Hindlimb muscle (tissue), 1 donor: ENCODE measurements at places on chromosomes 5 and 9. TPM values are rescaled to one million over a fixed set of nuclear protein-coding genes. Genes with fewer than 3 reads are reported as not detected.

The ASPN gene
- 138 TPM for polyA plus RNA-seq

The PCDHGB5 gene
- polyA plus RNA-seq, result 4.1 TPM

The C9orf85 gene
- 21.3 TPM for polyA plus RNA-seq

The FAM78A gene
- polyA plus RNA-seq, result 44.5 TPM

The MARCOL gene
- polyA plus RNA-seq, result not detected

The NIPAL4 gene
- polyA plus RNA-seq, result 0.22 TPM

The FOXD4L4 gene
- polyA plus RNA-seq, result not detected

The SLC34A1 gene
- not detected for polyA plus RNA-seq

The CNTNAP3 gene
- polyA plus RNA-seq, result 1.5 TPM

The CEMIP2 gene
- polyA plus RNA-seq, result 26.5 TPM

The SPINK7 gene
- polyA plus RNA-seq, result 0.61 TPM

The TEX48 gene
- polyA plus RNA-seq, result not detected

The PDLIM4 gene
- 51.7 TPM for polyA plus RNA-seq

The CD72 gene
- polyA plus RNA-seq, result 2.6 TPM

The CFAP157 gene
- polyA plus RNA-seq, result 1.4 TPM

The SPATA31C1 gene
- polyA plus RNA-seq, result not detected

The CXXC5 gene
- polyA plus RNA-seq, result 95.0 TPM

DNA sequence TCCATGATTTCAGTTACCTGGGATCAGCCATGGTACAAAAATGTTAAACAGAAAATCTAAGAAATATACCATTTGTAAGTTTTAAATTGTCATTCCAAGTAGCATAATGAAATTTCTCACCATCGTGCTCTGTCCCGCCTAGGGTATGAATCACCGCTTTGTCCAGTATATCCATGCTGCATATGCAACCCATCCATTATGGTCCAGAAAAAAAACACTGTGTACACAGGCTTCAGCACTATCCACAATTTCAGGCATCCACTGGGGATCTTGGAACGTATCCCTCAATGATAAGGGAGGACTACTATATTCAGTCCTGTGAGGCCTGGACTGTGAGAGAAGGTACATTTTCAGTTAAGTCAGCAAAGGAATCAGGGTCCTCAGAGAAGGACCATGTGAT is 37.6 kb upstream of the HNRNPA0 start:
- DNase-seq, result no peak

GRCh38 chr5:111584651-111585050 is 72.3 kb upstream of the STARD4 start:
- no peak for DNase-seq

DNA sequence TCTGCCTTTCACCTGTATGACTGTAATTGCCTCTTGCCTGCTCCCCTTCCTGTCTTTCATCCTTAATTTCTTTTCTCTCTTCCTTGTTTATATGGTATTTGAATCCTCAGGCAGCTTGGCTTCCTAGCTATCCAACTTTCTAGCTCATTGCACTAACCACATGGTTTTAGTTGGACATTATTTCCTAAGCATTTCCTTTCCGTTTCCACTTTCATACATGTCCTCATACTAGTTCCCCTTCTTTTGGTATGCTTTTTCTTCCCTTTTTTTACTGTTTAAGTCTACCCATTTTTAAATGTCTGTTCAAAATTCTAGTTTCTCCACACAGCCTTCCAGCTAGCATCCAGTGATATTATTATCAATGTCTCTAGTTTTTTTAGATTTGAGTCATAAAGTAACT is 6.6 kb downstream of the CWC27 start:
- DNase-seq, result no peak

DNA sequence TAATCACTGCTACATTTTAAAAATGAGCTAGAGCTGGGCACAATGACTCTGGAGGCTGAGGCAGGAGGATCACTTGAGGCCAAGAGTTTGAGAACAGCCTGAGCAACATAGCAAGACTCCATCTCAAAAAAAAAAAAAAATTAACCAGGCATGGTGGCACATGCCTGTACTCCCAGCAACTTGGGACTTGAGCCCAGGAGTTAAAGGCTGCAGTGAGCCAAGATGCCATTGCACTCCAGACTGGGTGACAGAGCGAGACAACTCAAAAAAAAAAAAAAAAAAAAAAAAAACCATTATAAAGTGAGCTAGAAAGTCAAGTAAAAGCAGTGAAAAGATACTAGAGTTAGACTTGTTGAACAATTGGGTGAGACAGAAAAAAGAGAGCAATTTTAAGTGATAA is 28.2 kb downstream of the FEM1C start:
- no peak for DNase-seq

DNA sequence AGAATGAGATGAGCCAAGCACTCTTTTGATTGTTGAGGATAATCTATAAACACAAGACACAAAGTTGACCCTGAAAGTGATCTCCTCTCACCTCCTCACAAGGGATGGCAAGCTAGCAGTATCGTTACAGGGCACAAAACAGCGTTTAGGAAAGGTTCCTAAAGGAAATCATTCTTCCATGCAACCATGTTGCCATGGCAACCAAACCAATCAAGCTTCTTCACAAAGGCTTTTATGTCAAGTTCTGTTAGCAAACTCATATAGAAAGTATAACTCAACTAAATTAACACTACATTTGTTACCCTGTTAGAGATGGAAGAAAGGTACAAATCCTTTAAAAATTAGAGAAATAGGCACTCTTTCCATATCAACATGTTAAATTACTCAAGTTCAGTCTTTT is 1016.8 kb upstream of the DMAC1 start:
- peak; percentile 32 for DNase-seq

GRCh38 chr5:157326440-157327005 is 60.6 kb downstream of the CYFIP2 start:
- DNase-seq, result no peak

- peak; percentile 72 for DNase-seq
Observed at GRCh38 chr9:133237035-133237731, 28.1 kb upstream of the OBP2B start.

- peak; percentile 27 for DNase-seq
Observed at GRCh38 chr5:146718609-146719008, 159.9 kb downstream of the PPP2R2B start.

DNA sequence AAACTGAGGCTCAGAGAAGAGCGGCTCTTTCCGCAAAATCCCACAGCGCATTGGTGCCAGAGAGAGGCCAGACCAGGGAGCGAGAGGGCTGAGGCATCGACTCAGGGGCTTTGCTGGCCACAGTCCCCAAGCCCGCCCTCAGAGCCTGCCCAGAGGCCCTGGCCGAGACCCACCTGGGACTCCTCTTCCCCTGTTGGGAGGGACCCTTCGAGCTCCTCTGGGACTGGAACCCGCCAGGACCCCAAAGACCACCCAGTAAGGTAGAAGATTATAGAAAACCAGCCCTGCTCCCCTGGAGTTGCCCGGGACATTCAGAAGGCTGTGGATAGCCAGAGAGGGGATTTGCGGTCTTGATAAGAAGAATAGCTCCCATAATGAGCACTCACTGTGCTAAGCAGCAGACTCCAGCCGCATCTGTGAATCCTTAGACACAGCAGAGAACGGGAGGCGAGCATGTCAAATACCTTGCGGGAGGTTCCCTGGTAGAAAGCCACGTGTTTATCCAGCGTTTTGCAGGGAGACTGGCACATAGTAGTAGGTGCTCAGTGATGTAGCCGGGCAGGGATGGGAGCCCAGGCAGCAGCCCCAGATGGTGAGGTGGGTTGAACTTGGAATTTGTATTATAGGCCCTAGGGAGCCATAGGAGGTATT is 651 bp upstream of the AK1 start:
- no peak for DNase-seq

- no peak for DNase-seq
Observed at GRCh38 chr9:115114546-115114945, 3.4 kb downstream of the TNC start.

- DNase-seq, result peak; percentile 51
Observed at GRCh38 chr9:118985851-118986250, 383.4 kb downstream of the BRINP1 start.

GRCh38 chr9:71743217-71743705 is 25.1 kb downstream of the CEMIP2 start:
- DNase-seq, result no peak

- no peak for DNase-seq
Observed at GRCh38 chr9:75197561-75197960, 109.2 kb downstream of the OSTF1 start.

GRCh38 chr5:173869316-173869715 is 18.8 kb upstream of the CPEB4 start:
- DNase-seq, result no peak

DNA sequence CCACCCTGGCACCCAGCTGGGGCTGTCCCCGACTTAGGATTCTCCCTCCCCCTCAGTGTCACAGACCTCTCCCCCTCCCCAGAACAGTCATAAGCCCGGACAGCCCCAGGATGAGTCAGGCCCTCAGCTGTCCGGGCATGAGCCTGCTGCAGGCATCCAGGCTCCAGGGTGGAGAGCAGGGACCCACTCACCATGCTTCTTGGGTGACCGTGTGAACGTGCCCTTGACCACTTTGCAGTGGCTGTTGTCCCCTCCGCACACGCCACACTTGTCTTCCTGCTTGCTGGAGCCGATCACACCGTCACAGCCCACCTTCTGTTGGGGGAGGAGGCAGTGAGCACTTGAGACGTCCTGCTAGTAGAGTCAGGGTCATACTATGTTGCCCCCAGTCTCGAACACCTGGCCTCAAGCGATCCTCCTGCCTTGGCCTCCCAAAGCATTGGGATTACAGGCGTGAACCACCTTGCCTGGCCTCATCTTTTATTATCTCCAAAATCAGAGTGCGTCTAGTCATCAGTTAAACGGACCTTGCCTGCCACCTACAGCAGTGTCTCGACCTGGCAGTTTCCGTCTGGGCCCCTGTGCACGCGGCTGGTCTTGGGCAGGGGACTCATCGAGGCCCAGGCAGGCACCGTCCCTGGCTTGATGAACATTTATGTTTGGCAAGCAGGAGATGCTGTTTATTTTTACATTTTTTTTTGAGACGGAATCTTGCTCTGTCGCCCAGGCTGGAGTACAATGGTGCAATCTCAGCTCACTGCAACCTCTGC is 72.6 kb downstream of the ZNF354C start:
- DNase-seq, result no peak

GRCh38 chr9:113634596-113635515 is 171.3 kb downstream of the RGS3 start:
- DNase-seq, result no peak

GRCh38 chr9:35569206-35569605 is 35.9 kb upstream of the TESK1 start:
- DNase-seq, result no peak

- DNase-seq, result peak; percentile 71
Observed at GRCh38 chr9:684941-685340, 156.6 kb upstream of the DMRT1 start.

- no peak for DNase-seq
Observed at GRCh38 chr9:468766-469426, 254.2 kb downstream of the DOCK8 start.

GRCh38 chr9:102569436-102569835 is 425.7 kb upstream of the CYLC2 start:
- no peak for DNase-seq
